ENCODE measurements at places on chromosomes 3 and 15.

GRCh38 chr3:58391156-58391865, 42.3 kb downstream of the PDHB start:
- no peak for DNase-seq

GRCh38 chr3:138460536-138461205, 26.3 kb downstream of the ESYT3 start:
- DNase-seq, result no peak

- no peak for DNase-seq
Observed at GRCh38 chr3:111032677-111033076, 38.9 kb upstream of the NECTIN3 start.

DNA sequence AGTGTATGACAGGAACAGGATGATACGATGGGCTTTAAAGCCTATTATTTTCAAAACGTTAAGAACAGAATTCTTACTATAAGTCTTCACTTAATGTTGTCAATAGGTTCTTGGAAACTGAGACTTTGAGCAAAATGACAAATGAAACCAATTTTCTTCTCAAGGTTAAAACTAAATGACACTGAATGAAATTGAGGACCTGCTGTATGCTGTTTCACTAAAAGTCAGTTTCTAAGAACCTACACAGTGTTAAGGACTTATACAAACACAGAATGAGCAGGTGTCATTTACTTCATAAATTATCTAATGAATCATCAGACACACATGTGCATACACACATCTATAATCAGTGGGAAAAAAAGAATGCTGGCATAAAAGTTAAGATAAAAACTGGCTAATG, 106.9 kb downstream of the RFTN1 start:
- no peak for DNase-seq

- DNase-seq, result no peak
Observed at GRCh38 chr3:65996589-65996988, 42.1 kb downstream of the MAGI1 start.

- no peak for DNase-seq
Observed at GRCh38 chr15:28021281-28022039, 77.7 kb downstream of the OCA2 start.

DNA sequence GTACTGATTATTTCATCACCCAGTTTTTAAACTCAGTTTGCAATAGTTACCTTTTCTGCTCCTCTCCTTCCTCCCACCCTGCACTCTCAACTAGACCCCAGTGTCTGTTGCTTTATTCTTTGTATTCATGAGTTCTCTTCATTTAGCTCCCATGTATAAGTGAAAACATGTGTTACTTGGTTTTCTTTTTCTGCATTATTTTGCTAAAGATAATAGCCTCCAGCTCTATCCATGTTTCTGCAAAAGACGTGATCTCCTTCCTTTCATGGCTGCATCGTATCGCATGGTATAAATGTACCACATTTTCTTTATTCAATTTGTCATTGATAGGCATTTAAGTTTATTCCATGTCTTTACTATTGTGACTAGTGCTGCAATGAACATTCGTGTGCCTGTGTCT, 79.0 kb downstream of the NAALADL2 start:
- DNase-seq, result no peak

DNA sequence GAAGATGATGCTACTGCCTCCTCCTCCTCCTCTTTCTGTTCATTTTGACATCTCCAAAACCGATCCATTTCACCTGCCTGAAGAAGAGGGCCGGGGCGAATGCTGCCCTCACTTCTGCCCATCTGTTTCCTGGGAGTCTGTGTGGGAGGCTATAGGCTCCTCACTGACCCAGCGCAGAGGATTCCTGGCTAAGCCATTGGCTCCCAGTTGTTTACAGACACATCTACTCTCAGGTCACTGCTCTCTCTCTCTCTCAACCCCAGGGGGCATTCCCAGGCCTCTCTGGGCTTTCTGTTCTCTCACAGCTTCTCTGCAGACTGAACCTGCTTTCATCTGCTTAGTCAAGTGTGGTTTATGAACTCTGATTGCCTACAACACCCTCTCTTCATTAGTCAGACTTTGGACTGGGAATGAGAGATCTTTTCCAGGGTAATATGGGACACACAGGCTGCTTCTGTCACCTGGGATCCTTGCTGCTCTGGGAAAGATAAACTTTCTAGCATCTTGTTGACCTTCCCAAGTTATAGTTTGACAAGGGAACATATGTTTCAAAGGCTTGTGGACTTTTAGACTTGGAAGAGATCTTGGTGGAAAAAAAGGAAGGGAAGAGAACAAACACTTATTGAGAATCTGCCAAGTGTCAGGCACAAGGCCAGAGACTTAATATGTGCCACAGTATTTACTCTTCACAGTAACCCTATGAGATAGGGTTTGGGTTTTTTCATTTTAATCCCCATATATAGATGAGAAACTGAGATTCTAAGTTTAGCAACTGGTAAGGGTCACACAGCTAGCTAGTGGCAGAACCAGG, 30.2 kb upstream of the USP3 start:
- DNase-seq, result peak; percentile 66

DNA sequence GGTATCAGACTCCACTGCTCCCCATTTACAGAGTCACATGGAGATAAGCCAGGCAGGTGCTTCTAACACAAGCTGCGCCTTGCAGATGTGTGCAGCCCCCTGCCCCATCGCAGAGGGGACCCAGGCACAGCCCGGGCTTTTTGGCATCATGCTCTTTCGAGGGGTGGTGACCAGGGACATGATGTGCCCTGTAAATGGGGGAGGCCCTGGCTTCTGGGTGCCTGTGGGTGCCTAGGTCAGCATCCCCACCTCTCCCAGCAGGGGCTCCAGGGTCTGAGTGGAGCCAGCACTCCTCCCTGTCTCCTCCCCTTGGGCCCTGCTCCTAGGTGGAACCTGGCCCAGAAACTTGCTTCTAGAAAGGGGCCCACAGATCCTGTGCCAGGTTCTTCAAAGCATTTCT, 15.2 kb downstream of the TRPM1 start:
- DNase-seq, result no peak

All from stimulated activated CD4-positive, alpha-beta T cell treated with anti-CD3 and anti-CD28 coated beads, Interleukin-2, amount 100 ng/mL, for 24 hours (primary cell).